ENCODE measurements at places on chromosomes 12 and 14.

DNA sequence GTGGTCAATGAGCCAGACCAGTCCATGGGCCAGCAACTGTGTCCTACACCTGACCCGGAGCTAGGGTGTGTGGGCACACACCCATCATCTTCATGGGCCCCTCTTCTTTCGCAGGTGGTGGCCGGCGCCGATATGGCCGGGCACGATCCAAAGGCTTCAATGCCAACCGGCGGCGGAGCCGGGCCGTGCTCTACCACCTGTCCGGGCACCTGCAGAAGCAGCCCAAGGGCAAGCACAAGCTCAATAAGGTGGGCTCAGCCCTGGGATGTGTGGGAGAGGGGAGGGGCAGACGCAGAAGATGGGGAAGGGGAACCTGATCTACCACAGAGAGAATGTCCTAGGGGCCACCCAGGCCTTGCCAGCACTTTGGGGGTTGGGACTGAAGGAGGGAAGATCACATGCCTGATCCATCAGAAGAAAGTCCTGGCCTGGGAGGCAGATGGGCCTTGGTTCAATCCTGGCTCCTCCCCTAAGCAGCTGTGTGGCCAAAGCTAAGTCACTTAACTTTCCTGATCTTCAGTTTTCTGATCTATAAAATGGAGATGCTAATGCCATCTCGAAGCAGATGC lies 3.8 kb downstream of the KCNH3 start:
- no peak for DNase-seq

DNA sequence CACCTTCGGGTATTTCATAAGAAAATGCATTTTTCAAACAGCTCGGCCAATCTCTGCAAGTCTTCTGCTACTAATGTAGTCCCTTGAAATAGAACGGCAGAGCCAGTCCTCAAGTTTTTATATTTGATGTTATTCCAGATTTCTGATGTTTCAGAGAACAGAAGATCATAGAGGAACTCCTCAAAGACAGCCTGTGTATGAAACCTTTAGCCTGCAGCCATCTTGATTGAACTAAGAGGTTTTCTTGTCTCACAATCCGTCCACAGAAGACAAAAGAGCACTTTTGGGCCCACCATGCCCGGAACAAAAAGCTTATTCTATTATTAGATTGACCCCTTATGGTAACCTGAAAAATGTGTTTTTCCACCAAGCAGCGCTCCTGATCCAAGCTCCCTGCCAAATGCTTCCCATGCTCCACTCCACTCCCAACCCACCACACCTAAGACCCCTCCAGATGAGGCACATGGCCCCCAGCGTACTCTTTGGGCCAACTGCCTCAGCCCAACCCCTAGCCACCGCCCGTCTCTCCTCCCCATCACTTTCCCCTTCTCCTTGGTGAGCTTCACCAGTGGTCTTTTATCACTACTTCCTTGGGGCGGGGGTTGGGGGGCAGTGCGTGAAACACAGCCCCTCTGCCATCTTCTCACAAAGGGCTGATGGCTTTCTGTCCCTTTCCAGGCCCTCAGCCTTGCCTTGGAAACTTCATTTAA lies 175.8 kb downstream of the CALM1 start:
- no peak for DNase-seq

- DNase-seq, result no peak
These were observed 1940.0 kb upstream of the SEL1L start for GRCh38 chr14:83473416-83474235.

DNA sequence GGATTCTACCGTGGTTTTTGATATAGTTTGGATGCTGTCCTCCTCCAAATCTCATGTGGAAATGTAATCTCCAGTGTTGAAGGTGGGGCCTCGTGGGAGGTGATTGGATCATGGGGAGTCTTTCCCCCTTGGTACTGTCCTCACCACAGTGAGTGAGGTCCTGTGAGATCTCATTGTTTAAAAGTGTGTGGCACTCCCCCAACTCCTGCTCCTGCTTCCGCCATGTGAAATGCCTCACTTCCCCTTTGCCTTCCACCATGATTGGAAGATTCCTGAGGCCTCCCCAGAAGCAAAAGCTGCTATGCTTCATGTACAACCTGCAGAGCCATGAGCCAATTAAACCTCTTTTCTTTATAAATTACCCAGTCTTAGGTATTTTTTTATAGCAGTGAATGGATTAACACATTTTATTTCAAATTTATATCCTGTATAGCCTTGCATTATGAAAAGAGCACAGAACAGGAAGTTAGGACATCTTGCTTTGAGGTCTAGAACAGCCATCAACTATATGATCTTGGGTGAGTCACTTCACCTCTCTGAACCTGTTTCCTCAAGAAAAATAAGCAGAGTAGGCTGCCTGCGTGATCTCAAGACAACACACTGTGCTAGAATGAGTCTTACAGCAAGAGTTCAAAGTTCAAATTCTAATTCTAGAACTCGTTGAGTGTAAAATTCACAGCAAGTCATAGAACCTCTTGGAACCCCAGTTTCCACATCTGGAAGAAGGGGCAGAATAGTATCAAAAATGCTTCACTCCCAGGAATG lies 160.9 kb upstream of the EEA1 start:
- DNase-seq, result peak; percentile 43

- no peak for DNase-seq
These were observed 11.5 kb downstream of the MUCL1 start for GRCh38 chr12:54865683-54866324.

GRCh38 chr12:19093218-19093617 lies 36.3 kb upstream of the PLEKHA5 start:
- no peak for DNase-seq

- peak; percentile 17 for DNase-seq
These were observed 69.9 kb downstream of the ARL6IP4 start for GRCh38 chr12:123050331-123050831.

DNA sequence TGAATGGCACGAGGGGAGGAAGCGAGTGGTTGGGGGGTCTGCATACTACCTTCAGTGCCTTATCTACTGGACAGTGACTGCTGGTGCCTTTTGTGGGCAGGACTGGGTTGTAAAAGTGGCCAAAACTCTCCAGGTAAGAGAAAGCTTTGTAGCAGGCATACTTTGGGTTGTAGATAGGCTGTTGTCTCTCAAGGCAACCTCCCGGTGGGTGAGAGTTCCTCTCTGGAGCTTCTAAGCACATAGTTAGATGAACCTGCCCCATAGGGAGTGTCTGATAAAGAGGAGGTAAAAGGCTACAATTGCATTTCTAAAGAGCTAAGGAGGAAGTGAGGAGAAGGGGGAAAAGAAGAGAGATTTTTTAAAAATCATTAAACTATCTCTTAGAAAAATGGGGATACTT lies 4.2 kb upstream of the DAD1 start:
- no peak for DNase-seq

DNA sequence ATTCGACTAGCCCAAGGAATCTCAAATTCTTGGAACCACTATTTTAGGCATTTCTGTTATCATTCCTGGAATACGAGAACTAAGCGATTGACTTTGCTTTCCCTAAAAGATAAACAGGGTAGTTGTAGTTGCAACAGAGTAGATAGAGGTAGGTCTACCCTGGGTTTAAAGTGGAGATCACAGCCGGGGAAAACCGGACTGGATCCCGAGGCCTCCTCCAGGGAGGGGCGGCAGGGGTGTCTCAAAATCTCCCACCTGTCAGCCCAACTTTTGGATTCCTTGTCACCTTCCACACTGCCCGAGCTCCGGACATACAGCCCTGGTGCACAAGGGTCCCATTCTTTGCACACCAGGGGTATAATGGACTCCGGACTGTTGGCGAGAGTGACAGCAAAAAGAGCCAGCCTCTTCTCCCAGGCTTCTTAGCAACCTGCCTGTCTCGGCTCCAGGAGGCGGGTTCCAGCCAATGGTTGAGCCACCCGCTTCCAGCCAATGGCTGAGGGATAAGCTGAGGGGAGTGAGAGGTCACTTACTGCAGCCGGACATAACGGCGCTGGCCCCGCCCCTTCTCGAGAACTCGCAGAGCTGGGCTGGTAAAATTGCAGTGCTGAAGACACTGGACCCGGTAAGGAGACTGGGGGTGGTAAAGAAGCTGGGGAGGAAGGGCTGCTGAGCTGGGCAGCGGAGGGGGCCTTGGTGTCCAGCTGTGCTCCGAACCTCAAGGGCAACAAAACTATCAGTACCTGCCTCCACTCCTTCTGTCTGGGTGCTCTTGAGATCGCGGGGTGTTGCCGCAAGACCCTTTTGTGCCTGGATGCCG lies at the start of gene SUOX:
Gene SUOX, plus strand, starts transcription at position 562 of the 820 bp plus-strand sequence. CDS start 4,946 bp downstream, outside the sequence.
- peak; percentile 61 for DNase-seq

GRCh38 chr12:108170164-108170563 lies 41.1 kb downstream of the WSCD2 start:
- no peak for DNase-seq

GRCh38 chr14:105058521-105059034 lies 6.7 kb downstream of the GPR132 start:
- no peak for DNase-seq

GRCh38 chr12:64825143-64826021 lies 935 bp downstream of the TBC1D30 start:
- peak; percentile 27 for DNase-seq

DNA sequence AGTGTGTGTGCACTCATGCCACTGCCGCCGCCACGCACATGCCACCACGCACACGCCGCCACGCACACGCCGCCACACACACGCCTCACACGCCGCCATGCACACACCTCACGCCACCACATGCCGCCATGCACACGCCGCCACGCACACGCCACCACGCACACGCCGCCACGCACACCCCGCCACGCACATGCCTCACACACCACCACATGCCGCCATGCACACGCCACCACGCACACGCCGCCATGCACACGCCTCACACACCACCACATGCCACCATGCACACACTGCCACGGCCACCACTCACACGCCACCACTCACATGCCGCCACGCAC lies 6.3 kb downstream of the CLBA1 start:
- DNase-seq, result no peak

All from activated CD4-positive, alpha-beta memory T cell treated with anti-CD3 and anti-CD28 coated beads for 36 hours (primary cell).